Erythroblast (primary cell): ENCODE measurements at places on chromosomes 2 and 18.
A peak's percentile ranks its signal among the peaks of the same experiment; 100 is the strongest.

- DNase-seq = no peak
These were observed 159.8 kb downstream of the SH3RF3 start for GRCh38 chr2:109288544-109289368.

GRCh38 chr2:11533278-11534070, at the start of gene GREB1:
Gene GREB1, plus strand, starts transcription at chr2:11534045. Its CDS starts 22,570 bp downstream, at chr2:11556615.
- DNase-seq = no peak

DNA sequence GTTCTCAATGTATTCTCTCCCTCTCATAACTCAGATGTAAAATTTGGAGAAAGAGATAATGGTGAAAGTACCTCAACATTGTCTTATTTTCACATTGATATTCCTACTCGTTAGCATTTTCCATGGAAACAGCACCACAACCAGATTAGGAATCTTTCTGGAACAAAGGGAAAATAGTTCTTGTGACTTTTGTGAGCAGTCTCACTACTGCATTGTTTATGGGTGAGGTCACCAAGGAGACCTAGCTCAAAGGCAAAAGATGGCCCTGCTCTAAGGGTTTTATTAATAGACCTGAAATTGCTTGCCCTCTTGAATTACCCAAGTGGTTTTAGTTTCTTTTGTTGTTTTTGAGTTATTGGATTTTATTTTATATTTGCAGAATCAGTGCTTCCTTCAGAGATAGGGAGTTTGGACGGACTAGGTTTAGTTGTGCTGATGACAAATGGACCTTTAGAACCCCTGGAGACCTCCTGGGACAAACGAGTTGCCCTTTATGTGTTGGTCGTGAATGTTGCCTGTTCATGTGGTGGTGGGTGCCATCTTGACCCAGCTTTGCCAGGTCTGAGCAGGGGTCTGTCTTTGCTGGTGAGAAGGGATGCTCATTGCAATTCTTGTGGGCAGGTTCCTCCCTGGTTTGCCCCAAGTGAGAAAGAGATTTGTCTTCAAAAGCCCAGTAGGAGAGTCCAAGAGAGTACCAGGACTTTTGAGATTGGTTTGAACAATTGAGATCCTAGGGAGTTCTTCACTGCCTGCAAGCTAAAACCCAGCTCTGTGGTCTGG, 58.1 kb downstream of the INPP4A start:
- DNase-seq = no peak

DNA sequence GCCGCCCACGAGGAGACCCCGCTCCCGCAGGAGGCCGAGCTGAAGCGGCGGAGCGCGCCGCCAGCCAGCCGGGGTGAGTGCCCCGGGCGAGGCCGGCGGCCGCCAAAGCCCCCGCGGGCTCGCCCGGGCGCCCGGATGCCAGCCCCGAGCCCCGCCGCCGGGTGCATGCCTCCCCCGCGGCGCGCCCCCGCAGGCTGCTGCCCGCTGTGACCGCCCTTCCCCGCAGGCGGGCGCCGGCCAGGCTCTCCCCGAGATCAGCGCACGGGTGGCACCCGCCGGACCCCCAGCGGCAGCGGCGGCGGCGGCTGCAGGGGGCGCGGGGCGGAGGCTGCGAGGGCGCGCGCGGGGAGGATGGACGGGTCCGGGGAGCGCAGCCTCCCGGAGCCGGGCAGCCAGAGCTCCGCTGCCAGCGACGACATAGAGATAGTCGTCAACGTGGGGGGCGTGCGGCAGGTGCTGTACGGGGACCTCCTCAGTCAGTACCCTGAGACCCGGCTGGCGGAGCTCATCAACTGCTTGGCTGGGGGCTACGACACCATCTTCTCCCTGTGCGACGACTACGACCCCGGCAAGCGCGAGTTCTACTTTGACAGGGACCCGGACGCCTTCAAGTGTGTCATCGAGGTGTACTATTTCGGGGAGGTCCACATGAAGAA, 470 bp downstream of the KCNF1 start:
- no peak for DNase-seq

DNA sequence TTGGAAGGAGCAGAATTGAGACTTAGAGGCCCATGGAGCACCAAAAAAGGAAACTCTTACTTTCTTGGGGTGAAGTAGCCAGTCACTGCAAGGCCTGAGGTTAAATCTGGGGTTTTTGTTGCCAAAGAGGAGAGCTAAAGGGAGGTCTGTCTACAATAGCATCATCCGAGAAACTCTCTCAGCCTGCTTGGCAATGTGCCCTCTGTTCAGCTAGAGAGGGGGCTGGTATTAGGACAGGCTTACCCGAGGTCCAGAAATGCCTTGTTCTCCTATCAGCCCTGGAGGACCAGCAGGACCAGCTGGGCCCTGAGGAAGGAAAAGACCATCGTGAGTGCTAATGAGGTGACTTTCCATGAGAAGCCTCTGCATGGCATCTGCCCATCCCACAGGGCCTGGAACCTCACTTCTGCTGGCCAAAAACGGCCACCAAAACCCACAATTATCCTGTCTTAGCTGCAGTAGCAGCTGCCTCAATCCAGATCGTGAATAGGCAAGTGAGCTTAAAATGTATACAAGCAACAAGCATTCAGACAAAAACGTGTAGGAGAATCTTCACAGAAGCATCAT, 61.6 kb downstream of the COL6A3 start:
- DNase-seq = no peak

GRCh38 chr2:235001237-235002133, 49.7 kb downstream of the SH3BP4 start:
- DNase-seq = peak; percentile 33

GRCh38 chr2:146576339-146577111, 1268.3 kb upstream of the ACVR2A start:
- DNase-seq = no peak

DNA sequence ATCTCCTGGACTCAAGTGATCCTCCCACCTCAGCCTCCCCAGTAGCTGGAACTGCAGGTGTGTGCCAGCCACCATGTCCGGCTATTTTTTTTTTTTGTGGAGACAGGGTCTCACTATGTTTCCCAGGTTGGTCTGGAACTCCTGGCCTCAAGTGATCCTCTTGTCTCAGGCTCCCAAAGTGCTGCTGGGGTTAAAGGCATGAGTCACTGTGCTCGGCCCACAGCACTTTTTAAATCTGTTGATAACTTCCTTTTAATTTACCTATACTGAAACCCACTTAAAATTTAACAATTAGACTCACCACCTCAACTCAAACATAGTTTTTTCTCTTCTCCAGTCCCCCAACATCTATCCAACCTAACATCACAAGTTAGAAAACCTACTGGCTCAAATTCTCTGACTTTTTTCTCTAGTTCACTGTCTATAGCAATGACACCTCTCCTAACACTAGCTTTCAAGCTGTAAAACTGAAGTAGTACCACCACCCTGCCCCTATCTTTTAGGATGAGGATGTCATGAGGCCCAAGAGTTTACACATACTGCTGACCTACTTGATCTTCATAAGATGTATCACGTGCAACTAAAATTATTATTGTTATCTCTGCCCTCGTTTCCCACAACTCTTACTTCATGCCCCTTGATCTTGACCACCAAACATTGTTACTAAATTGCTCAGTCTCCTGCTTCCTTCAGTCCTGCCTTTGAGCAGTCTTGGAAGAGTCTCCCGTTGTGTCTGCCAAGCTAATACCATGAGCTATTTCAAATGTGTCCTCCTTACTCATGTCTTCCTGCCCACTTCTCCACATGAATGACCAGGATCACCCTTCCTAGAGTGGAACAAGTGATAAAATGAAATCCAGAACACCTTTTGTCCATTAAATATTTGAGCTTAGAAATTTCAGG, 142.3 kb upstream of the ZFP36L2 start:
- no peak for DNase-seq

DNA sequence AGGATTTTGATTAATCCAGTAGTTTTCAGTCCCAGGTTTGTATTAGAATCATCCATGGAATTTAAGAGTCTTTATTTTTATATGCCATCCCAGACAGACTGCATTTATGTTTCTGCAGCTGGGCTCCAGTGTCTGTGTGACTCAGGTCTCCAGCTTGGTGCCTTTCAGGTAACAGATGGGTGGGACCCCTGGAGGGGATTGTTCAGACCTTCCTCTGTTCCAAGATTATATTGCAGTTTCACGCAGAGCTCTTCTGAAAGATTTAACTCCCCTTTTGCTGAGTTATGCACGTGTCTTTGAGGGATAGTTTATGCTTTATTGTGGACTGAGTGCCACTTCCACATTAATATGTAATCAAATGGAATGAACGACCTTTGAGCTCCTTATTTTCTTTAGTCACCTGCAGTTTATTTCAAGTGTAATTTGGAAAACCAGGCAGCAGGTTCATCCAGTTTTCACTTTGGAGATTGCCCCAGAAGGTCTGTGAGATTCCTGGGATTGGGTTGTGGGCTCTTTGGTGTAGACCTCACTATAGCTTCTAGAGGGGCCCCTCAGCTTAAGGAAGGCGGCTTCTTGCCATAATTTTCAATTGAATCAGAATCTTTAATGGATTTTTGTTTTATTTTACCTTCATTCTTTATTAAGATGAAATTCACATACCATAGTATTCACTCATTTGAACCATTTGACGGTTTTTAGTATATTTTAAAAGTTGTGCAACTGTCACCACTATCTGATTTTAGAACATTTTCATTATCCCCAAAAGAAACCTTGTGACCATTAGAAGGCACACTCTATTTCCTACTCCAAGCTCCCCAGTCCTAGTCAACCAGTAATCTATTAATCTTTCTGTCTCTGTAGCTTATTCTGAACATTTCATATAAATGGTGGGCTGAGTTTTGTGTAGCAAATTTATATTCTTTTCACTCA, 135.0 kb downstream of the WDSUB1 start:
- DNase-seq = no peak

- DNase-seq = peak; percentile 23
These were observed 82.8 kb upstream of the RPL31 start for GRCh38 chr2:100919316-100919715.

GRCh38 chr2:236970656-236971010, 115.1 kb upstream of the COPS8 start:
- DNase-seq = no peak

DNA sequence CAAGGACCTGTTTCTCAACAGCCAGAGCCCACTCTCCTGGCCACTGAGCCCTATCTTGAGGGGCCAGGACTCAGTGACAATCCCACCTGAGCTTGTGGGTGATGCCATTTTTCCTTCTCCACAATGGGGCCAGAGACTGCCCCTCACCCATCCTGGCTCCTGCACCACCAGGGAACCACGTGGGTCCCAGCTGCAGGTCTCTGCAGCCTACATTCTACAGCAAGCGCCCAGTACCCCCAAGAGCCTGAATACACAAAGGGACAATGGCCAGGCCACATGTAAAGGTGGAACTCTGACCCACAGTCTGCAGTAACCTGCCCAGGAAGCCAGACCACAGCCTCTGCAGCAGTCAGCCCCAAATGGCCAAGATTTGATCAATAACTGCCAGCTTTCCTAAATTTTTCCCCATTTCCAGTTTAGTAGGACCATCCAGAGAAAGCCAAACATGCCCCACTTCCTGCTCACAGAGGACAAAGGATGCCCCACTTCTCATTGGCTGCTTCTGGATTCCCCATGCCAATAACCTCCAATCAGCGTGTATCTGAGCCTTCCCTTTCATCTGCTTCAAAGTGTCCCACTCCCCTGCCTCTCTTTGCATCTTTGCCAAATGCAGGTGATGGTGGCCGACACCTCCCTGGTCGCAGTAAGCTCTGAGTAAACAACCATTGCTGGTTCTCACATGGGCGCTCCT, 19.1 kb downstream of the HS1BP3 start:
- no peak for DNase-seq

DNA sequence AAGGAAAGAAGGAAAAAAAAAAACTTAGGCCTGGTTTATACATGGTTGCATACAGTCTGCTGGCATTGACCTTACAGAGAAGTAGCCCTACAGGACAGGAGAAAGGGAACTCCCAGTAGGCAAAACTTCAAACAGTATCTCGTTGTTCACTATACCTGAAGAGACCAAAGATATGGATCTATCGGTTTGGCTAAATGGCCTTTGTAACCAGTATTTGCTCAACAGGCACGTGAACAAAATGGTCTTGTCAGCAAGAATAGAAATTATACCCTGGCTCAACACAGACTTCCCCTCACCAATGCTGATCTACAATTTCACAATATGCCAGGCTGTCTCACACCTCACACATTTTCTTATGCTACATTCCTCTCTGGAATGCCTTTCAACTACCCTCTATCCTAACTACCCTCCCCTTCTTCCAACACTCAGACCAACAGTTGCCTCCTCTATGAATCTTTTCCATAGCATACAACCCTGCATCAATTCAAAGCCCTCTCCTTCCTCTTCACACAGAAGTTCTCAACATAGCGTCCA, 13.7 kb downstream of the HYCC2 start:
- no peak for DNase-seq

- DNase-seq = no peak
These were observed 28.2 kb downstream of the KCNG2 start for GRCh38 chr18:79825913-79826312.

DNA sequence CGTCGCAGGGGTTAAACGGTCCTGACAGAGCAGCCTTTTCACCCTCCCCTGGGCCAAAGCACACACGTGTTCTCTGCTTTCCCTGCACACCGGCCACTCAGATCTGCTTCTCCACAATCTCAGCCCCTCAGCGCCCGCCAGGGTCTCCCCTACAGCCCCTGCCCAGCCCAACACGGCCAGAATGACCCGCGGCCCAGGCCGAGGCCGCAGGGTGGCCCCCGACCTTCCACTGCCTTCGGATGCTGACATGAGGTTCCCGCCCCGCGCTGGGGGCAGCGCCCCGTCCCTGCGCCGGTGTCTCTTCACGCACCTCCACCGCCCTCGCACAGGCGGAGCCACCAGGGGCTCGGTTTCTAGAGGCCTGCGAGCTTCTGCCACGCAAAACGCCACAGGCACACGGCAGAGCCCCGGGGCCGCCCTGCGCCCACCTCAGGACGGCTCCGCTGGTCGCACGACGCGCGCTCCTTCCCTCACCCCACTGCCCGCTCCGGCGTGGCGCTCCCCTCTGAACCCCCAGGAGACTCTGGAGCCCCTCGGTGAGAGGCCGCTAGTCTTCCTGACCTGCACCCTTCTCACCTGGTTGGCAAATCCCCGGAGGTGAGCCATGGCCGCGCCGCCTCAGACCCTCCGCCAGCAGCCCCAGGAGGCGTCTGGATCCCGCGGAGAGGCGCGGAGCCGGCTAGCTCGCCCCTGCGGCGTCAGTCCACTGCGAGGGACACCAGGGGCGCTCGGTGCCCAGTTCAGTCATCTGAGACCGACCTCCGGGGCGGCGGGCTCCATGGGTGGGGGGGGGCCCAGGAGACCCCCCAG, 749 bp downstream of the STK25 start:
- DNase-seq = peak; percentile 74

- no peak for DNase-seq
These were observed 8.7 kb downstream of the TMEM182 start for GRCh38 chr2:102770506-102770905.

- DNase-seq = no peak
These were observed 33.0 kb downstream of the RAB1A start for GRCh38 chr2:65096948-65097347.
